ENCODE measurements at places on chromosomes 7 and 10.

GRCh38 chr7:116483271-116483942, 16.1 kb upstream of the CAV2 start:
- DNase-seq = no peak

DNA sequence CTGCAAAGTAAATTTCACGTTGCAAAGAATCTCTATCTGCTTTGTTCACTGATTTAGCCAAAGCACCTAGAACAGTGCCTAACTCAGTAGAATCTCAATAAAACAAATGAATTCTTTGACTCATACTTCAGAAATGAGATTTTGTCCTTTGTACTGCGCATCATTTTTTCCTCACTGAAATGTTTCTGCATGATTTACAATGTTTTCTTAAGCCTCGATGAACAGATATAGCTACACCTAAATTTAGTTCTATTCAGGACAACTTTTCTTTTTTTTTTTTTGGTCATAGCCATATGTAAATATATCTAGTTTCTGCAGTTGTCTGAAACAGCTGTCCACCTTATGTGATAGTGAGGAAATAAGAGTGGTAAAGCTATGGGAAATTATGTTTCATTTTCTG, 15.3 kb downstream of the GNAT3 start:
- DNase-seq = no peak

DNA sequence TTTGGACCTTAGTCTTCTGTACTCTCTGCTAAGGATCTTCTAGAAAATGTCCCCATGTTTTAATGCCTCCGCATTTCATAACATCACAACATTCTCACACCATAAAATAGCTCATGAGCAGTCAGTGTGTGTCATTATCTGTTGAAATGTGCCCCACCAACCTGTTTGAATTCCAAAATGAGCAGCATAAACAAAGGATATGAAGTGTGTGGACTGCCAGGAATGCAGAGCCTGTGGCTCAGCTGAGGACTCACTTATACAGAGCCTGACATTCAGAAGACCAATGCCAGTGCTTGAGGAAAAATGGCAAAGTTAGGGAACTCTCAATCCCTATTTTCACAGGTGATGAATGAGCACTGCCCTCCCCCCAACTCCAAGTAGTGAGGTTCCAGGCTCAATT, 621.4 kb downstream of the POM121L12 start:
- DNase-seq = no peak

DNA sequence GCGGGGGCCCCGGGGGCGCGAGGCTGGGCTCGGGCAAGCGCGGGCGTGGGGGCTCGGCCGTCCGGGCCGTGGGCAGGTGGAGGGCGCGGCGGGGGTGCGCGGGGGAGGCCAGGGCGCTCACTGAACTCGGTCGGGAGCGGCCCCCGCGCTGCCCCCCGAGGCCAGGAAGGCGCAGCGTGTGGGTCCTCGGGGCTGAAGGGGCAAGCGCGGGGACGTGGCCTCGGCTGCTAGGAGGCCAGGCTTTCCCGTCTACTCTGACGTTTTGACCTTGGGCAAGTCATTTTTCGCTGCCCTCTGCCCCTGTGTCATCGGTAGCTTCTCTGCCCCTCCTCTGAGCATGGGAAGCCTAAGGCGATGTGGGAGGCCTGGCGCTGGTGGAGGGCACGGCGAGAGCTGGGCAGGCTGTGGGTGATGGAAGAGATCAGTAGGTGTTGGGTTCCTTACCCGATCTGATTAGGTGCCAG, 441 bp downstream of the FBH1 start:
- no peak for DNase-seq

DNA sequence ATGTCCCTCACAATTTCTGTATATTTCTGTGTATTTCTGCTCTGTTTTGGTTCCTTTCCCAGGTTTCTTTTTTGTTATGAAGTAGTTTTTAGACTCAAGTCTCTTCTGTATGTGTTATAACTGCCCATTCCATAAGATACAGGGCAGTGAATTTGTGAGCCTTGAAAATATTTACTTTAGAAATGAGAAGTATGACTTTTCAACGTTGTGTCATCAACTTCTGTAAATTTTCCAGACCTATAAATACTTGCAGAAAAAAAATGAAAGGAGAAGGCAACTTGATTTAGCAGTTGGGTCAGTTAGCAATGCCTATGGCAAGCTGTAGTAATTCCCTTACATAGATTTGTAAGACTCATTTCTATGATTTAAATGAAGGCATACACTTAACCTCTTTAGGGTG, 11.5 kb downstream of the EGFR start:
- DNase-seq = no peak

DNA sequence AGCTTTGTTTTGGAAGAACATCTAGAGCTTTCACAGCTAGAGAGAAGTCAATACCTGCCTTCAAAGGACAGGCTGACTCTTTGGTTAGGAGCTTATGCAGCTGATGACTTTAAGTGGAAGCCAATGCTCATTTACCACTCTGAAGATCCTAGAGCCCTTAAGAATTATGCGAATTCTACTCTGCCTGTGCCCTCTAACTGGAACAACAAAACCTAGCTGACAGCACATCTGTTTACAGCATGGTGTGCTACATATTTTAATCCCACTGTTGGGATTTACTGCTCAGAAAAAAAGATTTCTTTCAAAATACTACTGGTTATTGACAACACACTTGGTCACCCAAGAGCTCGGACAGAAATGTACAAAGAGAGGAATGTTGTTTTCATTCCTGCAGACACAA, 57.3 kb downstream of the PALS2 start:
- no peak for DNase-seq

GRCh38 chr10:92834331-92834730, 14.0 kb upstream of the EXOC6 start:
- DNase-seq = no peak

DNA sequence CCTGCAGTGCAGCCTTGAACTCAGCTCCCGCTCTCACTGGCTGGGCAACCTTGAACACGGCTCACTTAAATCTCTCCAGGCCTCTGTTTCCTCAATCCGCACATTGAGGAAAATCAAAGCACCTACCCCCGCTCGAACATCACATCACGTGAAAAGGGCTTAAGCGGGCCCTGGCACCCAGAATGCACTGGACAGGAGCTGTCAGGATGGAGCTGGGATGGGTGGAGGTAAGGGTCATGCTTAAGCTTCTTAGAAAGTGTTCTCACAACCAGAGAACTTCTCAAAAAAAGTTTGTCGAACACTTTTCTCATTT, 55.7 kb upstream of the MGMT start:
- no peak for DNase-seq
